ENCODE measurements at places on chromosomes 7 and 10.

DNA sequence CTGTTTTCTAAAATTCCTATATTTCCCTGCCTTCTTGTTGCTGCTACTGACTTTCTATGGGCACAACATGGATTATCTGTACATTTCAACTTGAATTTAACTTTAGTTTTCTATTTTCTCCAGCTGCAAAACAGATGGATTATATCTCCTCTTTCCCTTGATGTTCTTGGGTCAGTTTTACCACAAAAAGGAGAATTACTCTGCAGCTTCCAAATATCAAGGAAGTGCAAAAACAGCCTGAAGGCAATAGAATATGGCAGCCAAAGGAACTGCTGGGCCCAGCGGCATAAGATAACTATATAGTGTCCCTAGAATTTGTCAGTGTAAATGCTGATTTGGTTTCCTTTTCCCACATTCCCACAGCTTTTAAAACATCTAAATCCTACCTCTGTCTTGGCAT, 29.1 kb downstream of the CPED1 start:
- no peak for DNase-seq

GRCh38 chr10:34539533-34540315, 275.4 kb downstream of the PARD3 start:
- DNase-seq = no peak

GRCh38 chr7:149717481-149717880, 55.9 kb downstream of the ZNF467 start:
- DNase-seq = no peak

GRCh38 chr7:144470078-144470477, 66.6 kb upstream of the NOBOX start:
- DNase-seq = no peak

Measured in psoas muscle (tissue), 8 donors.